ENCODE measurements at places on chromosomes 5 and 9. TPM values are rescaled to one million over a fixed set of nuclear protein-coding genes. Genes with fewer than 3 reads are reported as not detected.

DNA sequence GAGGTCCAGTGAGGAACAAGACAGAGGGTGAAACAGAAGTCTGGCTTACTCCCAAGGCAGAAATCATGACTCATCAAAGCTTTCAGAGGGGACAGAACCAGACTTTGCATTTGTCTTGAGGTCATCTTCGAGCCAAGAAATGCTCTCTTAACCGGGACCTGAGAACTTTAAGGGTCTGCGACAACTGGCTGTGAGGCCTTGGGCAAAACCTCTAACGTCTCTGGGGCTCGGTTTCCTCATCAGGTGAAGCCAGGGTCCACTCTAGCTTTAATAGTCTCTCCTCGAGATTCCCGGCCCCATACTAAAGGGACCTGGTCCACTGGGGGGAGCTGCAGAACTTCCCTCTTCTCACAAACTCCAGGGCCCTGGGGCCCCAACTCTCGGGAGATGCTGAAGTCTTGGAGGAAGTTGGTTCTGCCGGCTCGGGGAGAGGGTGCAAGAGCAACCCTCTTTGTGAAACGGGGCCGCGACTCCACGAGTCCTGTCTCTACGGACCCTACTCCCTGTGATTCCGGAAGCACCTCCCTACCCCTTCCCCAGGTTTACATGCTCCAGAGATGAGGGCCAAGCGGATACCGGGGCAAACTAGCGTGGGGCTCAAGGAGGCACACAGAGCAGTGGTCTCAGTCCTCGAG is 2.6 kb downstream of the GLIS3 start:
- peak; percentile 88 for DNase-seq

DNA sequence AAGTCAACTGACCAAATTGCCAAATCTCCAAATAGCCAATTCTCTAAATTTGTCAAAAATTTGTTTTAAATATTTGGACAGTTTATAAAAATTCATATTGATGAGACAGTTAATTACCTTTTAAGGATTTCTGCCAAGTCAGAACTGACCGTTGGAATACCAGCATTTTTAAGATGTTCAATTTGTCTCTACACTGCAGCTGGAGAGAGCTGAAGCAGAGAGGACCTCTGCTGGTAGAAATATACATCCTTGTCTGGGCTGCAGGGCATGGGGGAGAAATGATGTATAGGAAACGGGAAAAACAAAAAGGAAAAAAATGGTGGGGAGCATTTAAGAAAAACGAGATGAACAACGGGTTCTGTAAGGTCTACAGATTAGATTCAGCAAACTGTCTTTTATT is 16.8 kb downstream of the NR6A1 start:
- no peak for DNase-seq

Gene SLC36A3
- total RNA-seq, result not detected

GRCh38 chr5:171433352-171433698 is 13.9 kb downstream of the FGF18 start:
- no peak for DNase-seq

DNA sequence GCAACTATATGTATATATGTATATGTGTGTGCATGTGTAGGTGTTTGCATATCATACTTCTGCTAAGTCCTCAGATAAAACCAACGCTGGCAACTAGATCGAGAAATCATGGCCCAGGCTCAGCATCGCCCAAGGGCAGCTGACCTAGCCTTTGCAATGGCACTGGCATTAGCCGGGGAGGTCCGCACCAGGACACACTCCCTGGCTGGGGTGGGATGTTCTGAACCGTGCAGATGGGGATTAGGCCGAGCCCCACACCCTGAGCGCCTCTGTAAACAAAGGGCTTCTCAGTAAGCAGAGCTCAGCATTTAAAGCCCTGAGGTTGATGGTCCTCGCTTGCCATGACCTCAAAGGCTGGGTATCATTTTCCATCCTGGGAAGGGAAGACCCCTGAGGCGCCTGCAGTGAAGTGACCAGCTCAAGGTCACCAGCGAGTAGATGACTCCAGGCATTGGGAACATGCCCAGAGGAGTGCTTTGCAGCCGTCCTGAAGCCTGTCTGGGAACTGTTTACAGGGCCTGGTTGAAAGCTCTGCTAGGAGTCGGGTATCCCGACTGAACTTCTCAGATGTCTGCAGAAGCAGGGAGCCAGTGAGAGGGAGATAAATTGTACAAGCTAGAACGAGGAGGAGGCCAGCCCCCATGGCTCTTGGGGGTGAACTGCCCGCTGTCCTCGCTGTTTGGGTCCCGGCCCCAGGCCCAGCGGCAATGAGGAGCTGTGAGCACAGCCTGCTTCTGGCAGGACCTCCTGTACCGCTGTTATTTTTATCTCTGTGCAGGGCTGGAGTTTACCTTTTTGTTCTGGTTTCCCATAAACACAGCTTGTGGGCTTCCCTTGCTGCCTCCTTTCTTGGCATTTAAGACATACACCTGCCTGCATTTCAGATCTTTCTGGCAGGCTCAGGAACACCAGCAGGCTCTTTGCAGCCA is 18.4 kb downstream of the GADD45G start:
- no peak for DNase-seq

DNA sequence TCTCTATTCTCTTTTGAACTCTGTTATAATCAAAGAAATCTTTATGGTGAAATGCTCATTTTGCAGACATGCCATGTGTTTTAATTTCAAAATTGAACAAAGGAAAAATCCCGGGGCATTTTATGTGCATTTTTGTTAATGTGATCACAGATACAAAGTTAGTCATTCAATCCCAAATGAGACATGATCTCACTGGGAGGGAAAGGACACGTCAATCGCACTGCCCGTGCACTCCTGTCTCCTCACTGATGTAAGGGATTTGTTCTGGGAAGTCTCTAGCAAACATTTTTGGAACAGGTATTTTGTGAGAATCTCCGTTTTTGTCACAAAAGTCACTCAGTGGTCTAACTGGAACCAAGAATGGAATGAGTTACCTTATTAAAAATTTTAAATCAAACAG is 97.9 kb upstream of the RANBP6 start:
- no peak for DNase-seq

Gene NTNG2
- total RNA-seq, result 0.20 TPM

Gene PHF24
- total RNA-seq, result 0.08 TPM

All from hepatocyte (in vitro differentiated cells).